Glutamatergic neuron (in vitro differentiated cells): ENCODE measurements at places on chromosomes 2 and 18. TPM values are rescaled to one million over a fixed set of nuclear protein-coding genes. Genes with fewer than 3 reads are reported as not detected.

DNA sequence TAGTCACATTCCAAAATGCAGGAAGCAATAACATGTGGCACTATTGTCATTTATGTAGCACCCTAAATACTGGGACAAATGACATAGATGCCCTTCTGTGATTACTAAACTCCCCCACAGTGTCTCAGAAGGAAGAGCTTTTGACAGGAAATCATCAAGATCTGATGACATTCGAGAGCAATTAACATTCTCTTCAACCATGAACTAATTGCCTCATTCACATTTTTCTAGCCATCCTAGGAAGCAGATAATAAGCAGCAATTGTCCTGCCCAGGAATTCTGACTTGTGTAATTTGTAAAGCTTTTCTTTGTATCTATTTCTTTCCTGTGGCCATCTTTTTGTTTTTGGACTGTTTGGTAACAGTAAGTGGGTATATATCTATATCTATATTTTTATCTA lies 292.6 kb downstream of the TGIF1 start:
- no peak for DNase-seq

GRCh38 chr2:127609031-127609751 lies 36.8 kb upstream of the GPR17 start:
- no peak for DNase-seq

GRCh38 chr2:16773080-16773713 lies 107.6 kb upstream of the CYRIA start:
- DNase-seq = peak; percentile 50

DNA sequence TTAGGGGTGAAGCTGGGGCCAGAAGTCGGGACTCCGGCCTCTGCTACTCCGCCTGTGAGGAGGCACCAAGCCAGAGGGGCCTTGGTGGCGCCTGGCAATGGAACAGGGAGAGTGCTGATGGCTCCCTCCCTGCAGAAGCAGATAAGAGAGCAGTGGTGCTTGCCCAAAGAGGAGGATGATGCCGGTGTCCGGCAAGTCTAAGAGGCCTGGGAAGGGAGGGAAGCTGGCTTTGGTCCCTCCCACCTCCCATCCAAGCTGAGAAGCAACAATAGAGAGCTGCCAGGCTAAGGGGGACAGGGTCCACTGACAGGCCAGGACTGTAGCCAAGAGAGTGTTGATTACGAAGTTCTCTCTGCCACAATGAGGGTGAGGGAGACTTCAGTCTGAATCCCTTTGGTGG lies 479.5 kb downstream of the TNS1 start:
- no peak for DNase-seq

Gene CYP1B1
- 3.4 TPM for total RNA-seq

Gene SCN7A
- 0.32 TPM for total RNA-seq

GRCh38 chr2:74101574-74102300 lies 46.0 kb downstream of the BOLA3 start:
- DNase-seq = no peak

Gene ACOXL
- total RNA-seq = 1.4 TPM

Gene GPR155
- 51.1 TPM for total RNA-seq
